ENCODE measurements at places on chromosomes 2 and 18.

- no peak for DNase-seq
Observed at GRCh38 chr2:95374921-95375471, 27.5 kb upstream of the FAHD2A start.

GRCh38 chr2:136439064-136439676 is 321.2 kb upstream of the CXCR4 start:
- DNase-seq = peak; percentile 17

GRCh38 chr2:19775315-19775714 is 126.5 kb downstream of the TTC32 start:
- no peak for DNase-seq

GRCh38 chr18:63262369-63263335 is 56.9 kb downstream of the BCL2 start:
- no peak for DNase-seq

DNA sequence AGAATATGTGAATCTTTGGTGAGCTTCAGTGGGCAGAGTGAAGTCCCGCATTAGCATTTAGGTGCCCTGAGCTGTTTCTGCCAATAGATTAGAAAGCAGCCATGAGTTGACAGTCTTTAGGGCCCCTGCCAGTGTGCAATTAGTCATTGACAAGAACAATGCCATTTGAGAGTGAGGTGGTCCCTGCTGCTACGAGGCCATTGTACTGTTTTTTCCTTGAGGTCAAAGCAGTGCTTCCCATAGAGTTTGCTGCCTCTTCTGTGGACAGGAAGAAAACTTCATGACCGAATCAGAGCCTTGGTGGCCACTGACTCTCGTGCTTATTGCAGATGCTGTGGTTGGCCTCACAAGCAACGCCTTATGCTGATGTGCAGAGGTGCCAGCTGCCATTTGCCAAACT is 102.7 kb downstream of the SH3BP4 start:
- no peak for DNase-seq

DNA sequence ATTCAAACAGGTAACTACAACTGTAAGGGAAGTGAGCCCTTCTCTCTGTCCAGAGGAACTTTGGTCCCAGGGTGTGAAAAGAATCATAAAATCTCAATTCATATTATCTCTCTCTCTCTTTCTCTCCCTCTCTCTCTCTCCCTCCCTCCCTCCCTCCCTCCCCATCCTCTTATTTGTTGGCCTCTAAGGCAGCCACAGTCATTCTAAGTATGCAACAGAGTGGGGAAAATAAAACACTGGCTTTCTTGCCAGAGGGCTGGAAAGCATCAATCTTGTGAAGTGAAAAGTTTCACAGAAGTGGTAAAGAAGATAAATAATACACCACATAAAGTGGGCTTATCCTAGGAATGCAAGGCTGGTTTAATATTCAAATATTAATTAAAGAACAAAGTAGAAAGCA is 95.6 kb upstream of the KCNH7 start:
- no peak for DNase-seq

DNA sequence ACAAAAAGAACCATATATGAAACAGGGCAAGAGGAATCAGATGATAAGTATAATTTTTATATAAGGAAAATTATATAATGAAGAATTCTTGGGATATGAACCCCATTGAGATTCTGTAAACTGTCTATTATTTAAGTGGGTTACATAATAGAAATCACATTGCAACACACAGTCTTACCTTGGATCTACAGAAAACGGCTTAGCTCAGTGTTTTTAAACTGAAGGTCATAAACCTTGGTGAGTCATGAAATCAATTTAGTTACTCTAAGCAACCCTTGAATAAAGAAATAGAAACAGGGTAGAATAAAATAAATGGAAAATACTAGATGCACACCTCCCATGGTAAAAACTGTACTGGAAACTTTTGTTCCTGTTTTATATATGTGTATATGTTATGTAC is 50.7 kb downstream of the METTL8 start:
- DNase-seq = no peak

DNA sequence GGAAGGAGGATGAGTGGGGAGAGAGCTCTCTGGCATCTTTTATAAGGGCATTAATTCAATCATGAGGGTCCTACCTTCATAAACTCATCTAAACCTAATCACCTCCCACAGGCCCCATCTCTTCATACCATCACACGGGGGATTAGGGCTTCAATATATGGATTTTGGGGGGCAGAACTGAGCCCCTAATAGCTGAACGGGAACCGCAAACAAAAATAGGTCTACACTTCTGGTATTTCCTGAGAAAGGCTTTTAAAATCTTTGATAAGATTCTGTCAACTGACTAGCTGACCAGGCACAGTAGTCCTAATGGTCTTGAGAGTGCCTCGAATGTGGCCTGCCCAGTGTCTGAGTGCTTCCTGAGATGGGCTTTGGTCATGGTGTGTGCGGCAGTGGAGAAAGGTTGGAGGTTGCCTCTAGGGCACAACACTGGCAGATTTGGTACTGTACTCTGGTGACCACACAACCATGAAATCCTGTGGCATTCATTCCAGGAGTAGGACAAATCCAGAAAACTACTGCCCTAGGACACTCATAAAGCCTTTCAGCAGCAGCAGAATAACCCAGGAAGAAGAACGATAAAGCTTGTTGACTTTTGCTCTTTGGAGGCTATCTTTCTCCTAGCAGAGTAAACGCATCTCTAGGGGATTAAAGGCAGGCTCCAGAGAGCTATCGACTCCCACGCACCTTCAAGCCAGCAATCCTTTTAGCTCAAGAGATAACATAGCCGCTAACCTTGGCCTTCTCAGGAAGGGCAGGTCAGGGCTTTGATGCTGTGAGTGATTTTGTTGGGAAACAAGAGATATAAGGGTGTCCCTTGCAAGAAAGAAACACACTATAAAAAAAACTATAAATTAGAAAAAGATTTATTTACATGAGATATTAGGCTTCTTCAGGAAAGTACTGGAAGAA is 12.3 kb upstream of the APOB start:
- no peak for DNase-seq

DNA sequence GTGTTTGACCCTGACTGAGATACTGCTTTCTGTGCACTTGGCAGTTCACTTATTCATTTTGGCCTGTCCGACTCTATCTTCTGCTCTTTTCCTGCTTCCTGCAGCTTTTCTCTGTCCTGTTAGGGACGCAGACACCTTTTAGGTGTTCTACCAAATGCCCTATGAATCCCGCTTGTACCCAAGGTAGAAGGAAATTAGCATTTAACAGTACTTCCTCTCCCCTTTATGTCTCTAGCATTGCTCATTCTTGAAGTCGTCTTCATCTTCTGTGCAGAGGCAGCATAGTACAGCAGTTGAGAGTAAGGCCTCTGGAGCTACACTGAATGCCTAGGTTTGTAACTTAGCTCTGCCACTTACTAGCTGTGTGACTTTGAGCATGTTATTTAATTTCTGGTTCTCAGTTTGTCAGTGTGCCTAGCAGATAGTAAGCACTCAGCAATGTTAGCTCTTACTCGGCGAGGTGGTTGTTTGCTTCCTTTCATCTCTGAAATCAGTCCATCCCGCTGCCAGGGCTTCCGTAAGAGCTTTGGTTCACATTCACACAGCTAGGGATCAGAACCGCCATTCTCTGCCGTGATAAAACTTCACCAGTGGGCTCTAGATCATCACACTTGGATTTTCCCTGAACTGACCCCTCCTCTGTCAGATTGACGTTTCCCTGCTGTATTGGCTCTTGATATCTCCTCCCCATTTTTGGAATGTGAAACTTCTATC is 1.4 kb downstream of the CCT7 start:
- no peak for DNase-seq

DNA sequence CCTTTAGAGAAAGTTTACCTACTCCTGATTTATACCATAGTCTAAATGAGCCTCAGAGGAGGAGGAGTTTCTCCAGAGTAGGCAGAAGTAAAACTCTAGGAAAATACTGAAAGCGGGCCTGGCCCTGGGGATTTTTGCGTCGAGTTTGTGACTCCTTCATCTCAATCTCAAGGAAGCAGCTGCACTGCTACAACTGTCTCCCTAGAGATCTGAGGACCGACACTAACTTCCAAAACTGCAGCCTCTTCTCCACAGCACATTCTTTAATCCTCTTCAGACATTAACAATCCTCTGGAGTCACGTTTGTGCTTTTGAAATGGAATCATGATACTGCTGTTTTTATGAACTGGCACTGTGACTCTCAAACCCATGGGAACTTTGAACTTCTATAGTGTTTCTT is 281.4 kb downstream of the KCNS3 start:
- DNase-seq = no peak
